ENCODE measurements at places on chromosomes 2 and 18.
A peak's percentile ranks its signal among the peaks of the same experiment; 100 is the strongest.

GRCh38 chr2:19484736-19485135 lies 126.3 kb upstream of the OSR1 start:
- no peak for DNase-seq

GRCh38 chr2:120236316-120236715 lies 13.1 kb upstream of the TMEM185B start:
- no peak for DNase-seq

- DNase-seq, result no peak
Observed at GRCh38 chr18:46700066-46700824, 43.2 kb upstream of the LOXHD1 start.

- DNase-seq, result peak; percentile 40
Observed at GRCh38 chr2:47043142-47043890, 111.8 kb downstream of the STPG4 start.

DNA sequence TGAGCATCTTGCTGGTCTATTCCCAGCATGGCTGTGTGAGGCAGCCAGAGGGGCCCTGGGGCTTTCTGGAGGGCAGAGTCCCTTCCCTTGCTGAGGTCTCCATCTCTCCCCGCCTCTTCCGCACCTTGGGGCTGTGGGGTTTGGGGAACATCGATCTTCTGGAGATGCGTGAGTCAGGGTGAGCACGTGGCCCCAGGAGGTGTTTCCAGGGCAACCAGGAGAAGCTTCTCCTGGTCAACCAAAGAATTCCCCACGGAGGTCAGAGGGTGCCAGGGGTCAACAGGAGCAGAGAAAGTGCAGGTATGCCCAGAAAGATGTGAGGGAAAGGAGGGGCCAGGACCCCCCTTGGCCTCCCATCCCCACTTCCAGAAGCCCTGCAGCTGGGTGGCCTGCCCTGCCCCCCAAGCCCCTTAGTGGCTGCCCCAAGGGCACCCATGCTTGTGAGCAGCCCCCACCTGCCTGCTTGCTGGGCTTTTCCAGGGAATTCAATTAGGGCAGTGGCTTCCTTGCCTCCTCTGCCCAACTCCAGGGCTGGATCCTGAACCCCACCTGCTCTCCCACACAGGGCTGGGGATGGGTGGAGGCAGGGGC lies 2.8 kb upstream of the PROM2 start:
- DNase-seq, result no peak

DNA sequence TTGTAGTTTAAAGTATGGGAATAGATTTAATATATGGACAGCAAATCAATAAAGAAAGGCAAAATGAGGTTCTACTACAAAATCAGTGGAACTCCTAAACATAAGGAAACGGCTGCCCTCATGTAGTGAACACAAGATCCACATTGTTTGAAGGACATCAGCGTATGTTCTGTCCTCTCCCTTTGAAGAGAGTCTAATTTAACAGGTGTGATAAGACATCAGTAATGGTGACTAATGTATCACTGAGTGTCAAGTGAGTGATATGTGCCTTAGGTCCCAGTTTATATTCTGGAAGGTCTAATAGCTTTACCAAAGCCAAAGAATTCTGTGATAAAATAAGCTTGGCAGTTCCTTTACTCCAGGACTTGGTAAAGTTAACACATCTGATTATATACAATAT lies 248.7 kb downstream of the PTPRM start:
- no peak for DNase-seq

DNA sequence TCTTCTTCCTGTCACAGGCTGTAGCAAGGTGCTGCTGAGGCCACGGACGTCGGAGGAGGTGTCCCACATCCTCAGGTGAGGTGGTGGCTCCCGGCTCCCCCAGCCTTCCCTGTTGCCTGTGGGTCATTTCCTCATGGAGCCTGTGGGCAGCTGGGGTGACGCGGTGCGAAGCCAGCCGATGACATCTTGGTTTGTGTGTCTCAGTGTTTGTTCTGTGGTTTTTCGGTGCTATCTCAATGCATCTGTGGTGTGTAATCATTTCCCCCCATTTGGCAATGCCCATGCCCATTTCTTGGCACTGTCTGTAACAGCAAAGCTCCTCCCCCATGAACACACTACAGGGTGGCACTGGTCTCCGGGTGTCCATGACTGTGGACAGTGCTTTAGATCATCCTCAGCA lies 6.6 kb downstream of the D2HGDH start:
- no peak for DNase-seq

DNA sequence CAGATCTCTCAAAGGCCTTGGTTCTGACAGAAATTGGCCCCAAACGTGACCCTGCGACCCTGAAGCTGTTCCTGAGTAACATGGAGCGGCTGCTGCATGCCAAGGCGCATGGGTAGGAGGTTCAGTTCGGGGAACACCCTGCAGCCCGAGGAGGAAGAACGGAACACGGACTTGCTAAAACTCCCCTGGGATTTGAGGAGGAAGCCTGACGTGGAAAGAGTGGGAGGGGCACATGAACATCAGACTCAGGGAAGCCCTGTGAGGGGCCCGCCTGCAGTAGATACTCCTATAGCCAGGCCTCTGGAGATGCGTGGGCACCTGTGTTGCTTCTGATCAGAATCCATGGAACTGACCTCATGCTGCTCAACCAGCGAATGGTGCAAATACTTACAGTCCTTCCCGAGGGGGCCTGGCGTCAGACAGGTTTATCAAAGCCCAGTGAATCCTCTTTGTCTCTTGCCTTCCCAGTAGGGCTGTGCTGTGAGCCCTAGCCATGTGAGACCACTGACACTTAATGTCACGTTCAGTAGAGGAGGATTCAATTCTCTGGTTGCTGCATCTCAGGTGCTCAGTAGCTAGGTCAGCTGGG lies 46.8 kb downstream of the IMPA2 start:
- DNase-seq, result no peak

DNA sequence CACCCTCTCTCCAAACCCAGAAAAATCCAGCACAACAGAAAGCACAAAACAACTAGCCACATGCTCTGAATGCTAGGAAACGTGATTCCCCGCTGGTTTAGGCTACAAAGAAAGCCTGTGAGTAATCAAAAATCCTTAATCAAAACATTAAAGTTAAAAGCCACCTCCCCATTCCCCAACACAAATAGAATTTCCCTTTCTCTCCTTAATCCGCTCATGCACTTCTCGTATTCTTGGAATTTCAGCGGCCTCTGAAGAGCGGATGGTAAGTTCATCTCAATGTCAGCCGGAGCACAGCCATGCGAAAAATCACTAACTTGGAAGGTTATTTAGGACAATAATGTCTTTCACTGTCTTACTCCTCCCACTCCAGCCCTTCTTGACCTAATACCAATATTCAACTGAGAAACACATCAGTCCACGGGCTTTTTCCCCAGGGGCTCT lies 126.7 kb downstream of the OSBPL1A start:
- peak; percentile 86 for DNase-seq

DNA sequence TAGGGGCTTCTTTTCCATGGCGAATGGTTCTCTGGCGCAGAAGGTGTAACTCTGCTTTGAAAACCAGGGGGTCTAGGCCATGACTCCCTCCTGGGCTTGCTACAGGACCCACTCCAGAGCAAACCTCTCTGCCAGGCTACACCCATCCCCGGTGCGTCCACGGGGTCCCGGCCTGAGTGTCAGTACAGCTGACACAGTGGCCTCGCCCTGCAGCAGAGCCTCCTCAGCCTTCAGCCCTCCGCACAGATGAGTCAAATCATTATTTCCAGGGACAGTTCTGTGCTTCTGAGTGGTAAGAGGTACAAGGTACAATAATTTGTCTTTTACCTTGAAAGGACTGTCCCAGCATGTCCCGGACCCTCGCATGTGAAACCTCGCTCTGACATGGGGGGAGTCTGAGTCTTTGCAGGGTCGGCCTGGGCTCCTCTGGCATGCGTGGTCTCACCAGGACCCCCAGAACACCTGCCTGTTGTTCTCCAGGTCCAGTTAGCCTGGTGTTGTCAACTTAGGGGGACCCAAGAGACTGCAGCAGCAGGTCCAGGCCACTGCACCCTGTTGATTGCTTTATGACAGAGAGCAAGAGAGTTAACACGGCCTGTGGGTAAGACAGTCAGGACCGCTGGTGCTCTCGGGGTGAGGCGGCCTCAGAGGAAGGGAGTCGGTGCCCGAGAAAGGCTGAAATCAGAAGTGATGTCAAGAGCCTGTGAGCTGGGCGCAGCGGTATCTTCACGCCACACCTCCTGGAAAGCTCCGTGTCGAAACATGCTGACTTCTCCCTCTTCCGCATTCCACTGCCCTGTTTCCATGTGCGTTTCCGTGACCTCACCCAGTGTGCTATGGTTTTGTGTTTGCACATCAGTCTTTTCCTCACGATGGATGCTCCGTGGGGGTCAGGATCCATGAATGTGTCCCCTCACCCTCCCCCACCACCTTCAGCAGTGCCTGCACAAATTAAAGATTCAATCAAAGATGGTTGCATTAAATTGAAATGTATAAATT lies 340.1 kb downstream of the EIPR1 start:
- no peak for DNase-seq

DNA sequence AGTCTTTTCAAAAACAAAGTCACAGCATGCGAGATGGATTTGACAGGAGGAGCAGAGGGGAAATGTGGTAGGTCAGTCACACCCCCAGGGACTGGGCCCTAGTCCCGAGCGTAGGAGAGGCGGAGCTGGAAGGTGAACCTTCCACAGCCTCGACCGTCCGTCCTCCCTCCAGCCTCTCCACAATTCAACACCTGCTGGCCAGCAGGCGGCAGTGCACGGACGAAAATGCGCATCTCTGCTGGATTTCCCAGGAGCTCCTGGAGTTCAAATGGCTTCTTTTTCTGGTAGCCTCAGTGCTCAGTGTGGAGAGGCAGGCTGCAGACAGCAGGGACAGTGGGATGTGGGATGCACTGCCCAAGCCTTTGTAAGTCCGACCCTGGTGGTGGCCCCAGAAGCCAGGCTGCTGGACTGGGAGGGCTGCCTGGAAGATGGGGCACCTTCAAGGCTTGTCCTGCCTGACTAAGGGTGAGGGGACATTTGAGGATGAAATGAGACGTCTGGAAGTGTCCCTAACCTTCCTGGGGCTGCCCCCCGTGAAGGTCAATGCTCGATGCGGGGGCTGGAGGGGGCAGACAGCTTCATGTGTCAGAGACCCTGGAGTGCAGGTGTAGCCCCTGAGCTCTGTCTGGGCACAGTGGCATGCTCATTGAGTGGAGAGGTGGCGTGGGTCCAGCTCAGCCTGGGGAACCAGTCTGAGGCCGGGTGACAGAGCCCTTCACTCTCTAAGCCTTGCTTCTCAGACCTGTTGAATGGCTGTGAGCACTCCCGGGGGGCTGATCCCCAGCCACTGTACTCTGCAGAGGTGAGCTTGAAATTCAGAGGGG lies 189.5 kb downstream of the TFCP2L1 start:
- DNase-seq, result peak; percentile 50

- DNase-seq, result peak; percentile 69
Observed at GRCh38 chr2:36356990-36357846, 1.6 kb downstream of the CRIM1 start.

- DNase-seq, result no peak
Observed at GRCh38 chr2:176128982-176129796, at the start of gene HOXD8. Gene HOXD8 (plus strand): TSS chr2:176129705. CDS start chr2:176130367, 662 bp downstream.

GRCh38 chr2:219495531-219496122 lies 3.1 kb upstream of the GMPPA start:
- peak; percentile 45 for DNase-seq

DNA sequence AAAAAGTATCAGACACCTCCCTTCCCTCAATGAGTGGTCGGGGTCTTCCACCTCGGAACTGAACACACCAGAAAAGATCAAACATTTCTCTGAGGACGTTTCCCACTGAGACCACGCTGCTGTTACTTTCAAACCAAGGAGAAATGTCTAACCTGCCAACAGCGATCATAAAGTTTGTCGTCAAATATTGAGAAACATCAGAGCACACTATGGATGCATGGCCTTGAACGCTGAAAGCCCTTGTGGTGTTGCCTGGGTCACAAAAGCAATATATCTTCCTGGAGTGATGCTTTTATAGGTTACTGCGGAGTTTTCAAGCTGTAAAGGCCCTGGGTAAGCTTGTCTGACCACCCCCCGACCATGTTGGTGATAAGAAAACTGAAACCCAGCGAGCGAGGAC lies 70.2 kb upstream of the ID2 start:
- DNase-seq, result no peak

GRCh38 chr2:123915380-123915779 lies 109.7 kb upstream of the CNTNAP5 start:
- DNase-seq, result no peak

DNA sequence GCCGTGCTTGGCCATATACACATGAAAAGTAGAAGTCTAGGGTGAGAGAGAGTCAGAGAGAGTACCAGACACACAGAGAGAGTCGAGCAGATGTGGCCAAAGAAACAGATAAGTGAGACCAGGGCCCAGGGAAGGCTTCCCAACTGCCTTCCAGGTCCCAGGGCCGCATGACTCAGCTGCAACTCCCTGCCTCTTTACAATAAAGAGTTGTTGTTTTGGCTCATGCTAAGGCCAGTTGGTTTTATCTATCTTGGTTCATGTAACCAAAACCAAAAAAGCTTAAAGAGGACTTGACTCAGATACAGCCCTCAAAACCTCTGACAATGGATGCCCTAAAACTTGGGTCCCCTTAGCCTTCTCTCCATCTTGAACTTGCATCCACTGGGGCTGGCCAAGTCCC lies 36.9 kb downstream of the REEP1 start:
- DNase-seq, result no peak

- DNase-seq, result no peak
Observed at GRCh38 chr2:72040629-72041571, 106.8 kb downstream of the CYP26B1 start.

DNA sequence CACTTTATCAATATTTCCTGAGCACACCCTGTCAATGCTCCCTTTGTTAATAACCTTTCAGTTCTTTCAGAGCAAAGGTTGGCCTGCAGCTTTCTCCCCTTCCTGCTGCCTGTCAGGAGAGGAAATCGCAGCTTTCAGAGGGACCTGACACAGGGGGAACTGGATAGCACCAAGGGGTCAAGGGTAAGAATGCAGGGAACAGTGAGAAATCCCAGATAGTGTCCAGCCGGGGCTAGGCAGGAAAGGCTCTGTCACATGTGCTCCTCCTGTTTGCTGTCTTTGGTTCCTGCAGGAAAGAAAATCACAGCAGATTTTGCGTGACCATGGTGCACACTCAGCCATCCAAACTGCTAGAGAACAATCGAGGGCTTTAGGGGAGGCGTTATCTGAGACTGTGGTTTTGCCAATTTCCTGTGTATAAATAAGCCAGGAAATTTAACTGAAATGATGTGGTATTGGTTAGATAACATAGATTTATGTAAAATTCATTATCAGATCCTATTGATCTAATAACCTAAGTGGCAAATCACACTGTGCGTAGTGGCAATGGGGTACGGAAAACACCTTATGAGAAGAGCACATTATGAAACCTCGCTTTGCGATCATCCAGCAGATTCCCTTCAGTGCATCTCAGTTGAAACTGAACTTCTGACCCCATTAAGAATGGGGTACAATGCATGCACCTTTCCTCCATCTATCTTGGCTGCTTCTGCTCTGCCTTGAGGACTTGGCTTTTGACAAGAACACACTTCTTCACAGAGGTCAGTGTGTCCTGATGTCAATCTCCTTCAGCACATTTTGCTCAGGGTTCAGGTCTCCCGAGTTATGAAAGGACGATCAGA lies 178.0 kb downstream of the ICOS start:
- DNase-seq, result no peak

- DNase-seq, result no peak
Observed at GRCh38 chr2:44680424-44680971, 261.0 kb upstream of the SIX3 start.
